ENCODE measurements at places on chromosomes 6 and 20.

- DNase-seq = peak; percentile 57
Measured at GRCh38 chr20:32018269-32019155, 8.3 kb downstream of the CCM2L start.

GRCh38 chr20:31747640-31748039 is 8.6 kb downstream of the TPX2 start:
- DNase-seq = no peak

DNA sequence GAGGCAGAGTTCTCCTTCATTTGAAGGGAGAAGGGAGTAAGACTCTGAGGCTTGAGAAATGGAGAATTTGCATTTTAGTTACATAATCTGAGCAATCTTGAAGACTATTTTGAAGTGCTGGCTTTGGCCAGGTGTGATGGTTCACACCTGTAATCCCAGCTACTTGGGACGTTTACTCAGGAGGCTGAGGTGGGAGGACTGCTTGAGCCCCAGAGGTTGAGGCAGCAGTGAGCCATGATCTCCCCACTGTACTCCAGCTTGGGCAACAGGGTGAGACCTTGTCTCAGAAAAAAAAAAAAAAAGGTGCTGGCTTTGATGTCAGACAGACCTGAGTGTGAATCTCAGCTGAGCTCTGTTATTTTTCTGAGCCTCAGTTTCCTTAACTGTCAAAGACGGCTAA is 12.4 kb upstream of the ARMC12 start:
- no peak for DNase-seq

- no peak for DNase-seq
Measured at GRCh38 chr20:57240581-57241362, 25.7 kb downstream of the BMP7 start.

- DNase-seq = no peak
Measured at GRCh38 chr6:2081155-2082138, 164.0 kb downstream of the GMDS start.

DNA sequence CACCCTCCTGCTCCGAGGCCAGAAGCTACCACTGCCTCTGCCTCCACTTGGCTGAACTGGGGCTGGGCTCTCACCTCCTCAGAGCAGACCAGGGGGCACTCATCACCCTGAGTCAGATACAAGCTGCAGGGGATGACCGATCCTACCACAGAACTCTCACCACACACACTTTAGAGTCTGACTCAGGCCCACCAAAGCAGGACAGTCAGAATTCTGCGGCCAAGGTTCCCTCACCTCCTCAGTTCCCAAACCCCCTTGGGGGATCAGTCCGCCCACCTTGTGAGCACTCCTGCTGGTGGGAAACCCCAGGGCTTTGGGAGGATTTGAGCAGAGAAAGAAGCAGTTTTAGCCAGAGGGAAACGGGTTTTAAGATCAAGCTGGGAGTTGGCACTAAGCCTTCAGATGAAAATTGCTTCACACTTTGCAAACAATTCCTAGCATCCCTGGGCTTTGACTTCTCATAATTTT is 587.8 kb upstream of the JAG1 start:
- DNase-seq = no peak

DNA sequence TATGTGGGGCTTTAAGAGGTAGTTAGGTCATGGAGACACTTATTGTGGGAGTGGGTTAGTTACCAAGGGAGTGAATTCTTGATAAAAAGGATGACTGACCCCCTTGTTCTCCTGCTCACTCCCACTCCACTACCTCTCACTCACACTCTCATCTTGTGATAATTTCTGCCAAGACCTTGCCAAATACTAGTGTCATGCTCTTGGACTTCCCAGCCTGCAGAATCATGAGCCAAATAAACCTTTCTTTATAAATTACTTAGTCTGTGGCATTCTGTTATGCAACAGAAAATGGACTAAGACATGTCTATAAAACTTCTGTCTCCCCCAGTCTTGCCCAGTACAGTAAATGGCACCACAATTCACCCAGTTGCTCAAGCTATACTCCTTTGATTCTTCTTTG is 93.3 kb downstream of the COL21A1 start:
- DNase-seq = no peak

GRCh38 chr6:24931718-24932691 is 3.8 kb downstream of the RIPOR2 start:
- DNase-seq = peak; percentile 47

- DNase-seq = peak; percentile 36
Measured at GRCh38 chr20:33812152-33812849, 1.2 kb downstream of the CHMP4B start.

DNA sequence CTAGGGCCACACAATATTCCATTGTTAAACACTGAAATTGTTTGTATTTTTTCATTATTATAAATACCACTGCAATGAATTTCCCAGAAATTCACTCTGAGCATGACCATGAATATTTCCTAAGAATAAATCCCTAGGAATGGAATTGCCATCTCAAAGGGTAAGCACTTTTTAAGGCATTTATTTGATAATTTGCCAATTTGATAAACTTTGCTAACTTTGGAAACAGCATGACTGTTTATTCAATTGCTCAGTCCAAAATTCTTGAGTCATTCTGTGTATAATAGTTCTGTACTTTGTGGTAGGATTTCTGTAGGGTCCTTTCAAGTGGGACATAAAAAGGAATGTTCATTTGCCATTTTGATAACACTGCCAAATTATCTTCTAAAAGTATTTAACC is 44.2 kb upstream of the TOX2 start:
- DNase-seq = no peak

DNA sequence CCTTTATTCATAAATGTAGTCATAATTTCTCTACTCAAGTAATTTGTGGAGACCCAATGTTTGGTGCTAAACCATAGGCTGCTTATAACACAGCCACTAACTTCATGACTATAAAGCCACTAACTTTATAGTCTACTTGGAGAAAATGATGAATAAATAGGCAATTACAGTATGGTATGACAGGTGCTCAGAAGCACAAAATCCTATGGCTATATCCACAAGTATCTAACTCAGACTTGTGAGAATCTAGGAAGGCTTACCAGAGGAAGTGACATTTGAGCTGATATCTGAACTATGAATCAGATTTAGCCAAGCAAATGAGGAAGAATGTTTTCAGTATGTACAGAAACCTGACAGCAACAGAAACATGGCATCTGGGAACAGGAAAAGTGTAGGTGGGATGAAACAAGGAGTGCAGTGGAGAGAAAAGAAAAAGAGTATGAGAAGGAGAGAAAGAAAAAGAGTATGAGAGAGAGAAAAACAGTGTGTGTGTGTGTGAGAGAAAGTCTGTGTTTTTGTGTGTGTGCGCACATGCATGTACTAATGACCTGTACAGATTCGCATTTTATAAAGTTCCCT is 59.9 kb downstream of the REV3L start:
- no peak for DNase-seq

DNA sequence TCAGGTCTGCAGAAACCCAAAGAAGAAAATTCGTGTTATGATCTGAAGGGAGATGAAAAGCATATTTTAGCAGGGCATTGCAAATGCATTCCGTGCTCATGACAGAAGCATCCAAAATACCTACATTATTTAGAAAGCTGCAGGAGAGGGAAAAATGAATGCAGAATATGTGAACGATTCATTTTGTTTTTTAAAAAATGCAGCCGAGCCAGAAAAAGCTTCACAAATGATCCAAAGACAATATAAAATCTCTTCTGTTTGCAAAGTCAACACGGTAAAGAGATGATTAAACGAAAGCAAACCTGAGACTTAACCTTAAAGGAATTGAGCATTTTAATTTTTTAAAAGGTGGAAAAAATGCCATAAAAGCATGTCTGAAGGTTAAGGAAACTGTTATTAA is 136.1 kb upstream of the SULF2 start:
- no peak for DNase-seq

DNA sequence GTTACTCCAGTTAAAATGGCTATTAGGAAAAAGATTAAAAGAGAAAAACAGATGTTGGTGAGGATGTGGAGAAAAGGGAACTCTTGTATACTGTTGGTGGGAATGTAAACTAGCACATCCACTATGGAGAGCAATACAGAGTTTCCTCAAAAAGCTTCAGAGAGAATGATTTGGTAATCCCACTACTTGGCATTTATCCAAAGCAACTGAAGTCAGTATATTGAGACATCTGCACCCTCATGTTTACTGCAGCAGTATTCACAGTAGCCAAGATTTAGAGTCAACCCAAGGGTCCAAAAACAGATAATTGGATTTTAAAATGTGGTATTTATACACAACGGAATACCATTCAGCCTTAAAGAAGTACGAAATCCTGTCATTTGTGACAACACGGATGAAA is 469.5 kb downstream of the QKI start:
- DNase-seq = no peak

- no peak for DNase-seq
Measured at GRCh38 chr6:139149383-139149782, 14.5 kb downstream of the HECA start.

DNA sequence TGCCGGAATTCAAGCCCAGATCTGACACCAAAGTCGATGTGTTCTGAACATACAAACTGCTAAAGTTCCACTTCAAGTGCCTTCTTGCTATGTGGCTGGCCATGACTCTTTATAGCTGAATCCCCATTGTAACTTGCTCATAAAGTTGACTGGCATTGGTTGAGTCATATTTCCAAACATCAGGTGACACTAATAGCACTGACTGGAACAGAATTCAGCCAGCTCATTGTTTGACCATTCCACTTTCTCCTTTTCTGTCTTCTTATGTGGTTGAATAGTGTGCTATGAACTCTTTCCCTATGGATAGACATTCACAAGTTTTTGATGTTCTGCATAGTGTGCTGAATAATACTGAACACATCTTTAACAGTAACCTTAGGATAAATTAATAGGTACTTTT is 266.2 kb upstream of the ZFP64 start:
- no peak for DNase-seq
